Muscle of leg (tissue), 16 donors: ENCODE measurements at places on chromosomes 16 and 17. TPM values are rescaled to one million over a fixed set of nuclear protein-coding genes. Genes with fewer than 3 reads are reported as not detected.

- DNase-seq, result no peak
Measured at GRCh38 chr17:47634870-47635269, 14.8 kb upstream of the KPNB1 start.

GRCh38 chr17:11644265-11645212, 46.3 kb downstream of the DNAH9 start:
- DNase-seq, result peak; percentile 92

DNA sequence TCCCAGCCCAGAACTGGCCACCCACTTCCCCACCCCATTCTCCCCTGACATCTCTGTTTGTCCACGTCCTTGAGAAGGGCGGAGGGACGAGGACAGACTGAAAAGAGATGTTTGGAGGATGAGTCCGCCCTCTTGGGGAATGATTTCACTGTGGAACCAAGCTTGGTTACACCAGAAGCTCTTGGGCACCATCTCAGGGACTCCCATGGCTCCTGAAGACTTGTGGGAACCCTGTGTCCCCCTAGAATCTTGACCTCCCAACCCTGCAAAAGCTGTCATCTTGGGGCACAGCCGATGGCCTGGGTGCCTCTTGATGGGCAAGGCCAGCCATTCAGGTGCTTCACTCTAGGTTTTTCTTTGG, 25.9 kb upstream of the LITAF start:
- no peak for DNase-seq

DNA sequence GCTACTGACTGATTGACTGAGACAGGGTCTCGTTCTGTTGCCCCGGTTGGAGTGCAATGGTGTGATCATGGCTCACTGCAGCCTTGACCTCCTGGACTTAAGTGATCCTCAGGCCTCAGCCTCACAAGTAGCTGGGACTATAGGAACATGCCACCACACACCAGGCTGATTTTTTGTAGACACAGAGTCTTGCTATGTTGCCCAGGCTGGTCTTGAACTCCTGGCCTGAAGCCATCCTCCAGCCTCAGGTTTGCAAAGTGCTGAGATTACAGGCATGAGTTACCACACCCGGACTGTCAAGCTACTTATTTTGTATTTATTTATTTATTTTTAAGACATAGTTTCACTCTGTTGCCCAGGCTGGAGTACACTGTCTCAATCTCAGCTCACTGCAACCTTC, 55.2 kb downstream of the METTL16 start:
- DNase-seq, result no peak

DNA sequence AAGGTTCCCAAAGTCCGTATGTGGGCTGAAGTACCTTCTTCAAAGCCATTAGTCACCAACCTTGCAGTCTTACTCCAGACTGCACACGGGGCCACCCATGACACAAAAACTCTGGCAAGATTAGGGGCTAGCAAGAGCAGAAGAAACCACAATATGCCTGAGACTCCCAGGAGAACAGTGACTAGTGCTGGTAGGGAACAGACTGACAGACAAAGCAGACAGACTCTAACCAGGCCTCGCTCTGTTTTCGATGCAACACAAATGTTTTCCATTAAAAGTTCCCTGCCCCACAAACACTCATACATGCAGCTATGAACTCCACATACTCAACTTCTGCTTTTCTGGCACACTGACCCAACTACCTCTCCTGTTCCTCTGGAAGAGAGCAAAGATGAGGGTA, 102.2 kb downstream of the HIC1 start:
- DNase-seq, result peak; percentile 33

The OR4D1 gene
- not detected for total RNA-seq

The TEDC2 gene
- 5.3 TPM for total RNA-seq
